Esophagus squamous epithelium (tissue), 5 donors: ENCODE measurements at places on chromosomes 2 and 18.

DNA sequence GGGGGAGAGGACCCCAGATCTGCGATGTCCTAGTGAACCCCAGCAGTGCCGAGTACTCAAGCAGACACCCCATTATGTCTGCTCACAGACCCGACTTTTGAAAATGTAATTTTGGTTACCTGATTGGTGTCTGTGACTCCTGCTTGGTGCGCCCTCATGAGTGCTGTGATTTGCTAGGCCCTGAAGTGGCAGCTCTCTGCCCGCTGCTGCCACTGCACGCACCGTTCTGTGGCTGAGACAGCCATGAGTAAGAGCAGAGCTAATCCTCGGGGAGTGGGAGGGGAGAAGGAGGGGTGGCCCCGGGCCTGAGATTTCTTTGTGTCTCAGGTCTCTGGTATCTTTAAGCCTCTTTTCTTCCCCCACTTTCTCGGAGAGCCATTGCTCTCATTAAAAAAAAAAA is 18.2 kb downstream of the FHOD3 start:
- H3K4me3 ChIP-seq, result no peak overlapping the region
- no peak for DNase-seq
- H3K4me1 ChIP-seq, result peaks cover 9% of the 10 kb centered on the region

- no peak overlapping the region for H3K27ac ChIP-seq
- H3K36me3 ChIP-seq, result no peaks in the 10 kb centered on the region
- H3K4me1 ChIP-seq, result no peaks in the 10 kb centered on the region
- no peak for DNase-seq
- no peaks in the 10 kb centered on the region for H3K27me3 ChIP-seq
Observed at GRCh38 chr2:216904974-216905373, 45.1 kb upstream of the TNP1 start.

GRCh38 chr18:44895176-44895798 is 214.6 kb downstream of the SETBP1 start:
- DNase-seq, result no peak
- no peaks in the 10 kb centered on the region for H3K27me3 ChIP-seq
- peaks cover 8% of the 10 kb centered on the region for H3K4me1 ChIP-seq
- no peak overlapping the region for H3K27ac ChIP-seq

GRCh38 chr2:20823917-20824316 is 1.0 kb upstream of the LDAH start:
- peaks cover 14% of the 10 kb centered on the region for H3K4me1 ChIP-seq
- H3K27me3 ChIP-seq, result no peaks in the 10 kb centered on the region
- no peak for DNase-seq

DNA sequence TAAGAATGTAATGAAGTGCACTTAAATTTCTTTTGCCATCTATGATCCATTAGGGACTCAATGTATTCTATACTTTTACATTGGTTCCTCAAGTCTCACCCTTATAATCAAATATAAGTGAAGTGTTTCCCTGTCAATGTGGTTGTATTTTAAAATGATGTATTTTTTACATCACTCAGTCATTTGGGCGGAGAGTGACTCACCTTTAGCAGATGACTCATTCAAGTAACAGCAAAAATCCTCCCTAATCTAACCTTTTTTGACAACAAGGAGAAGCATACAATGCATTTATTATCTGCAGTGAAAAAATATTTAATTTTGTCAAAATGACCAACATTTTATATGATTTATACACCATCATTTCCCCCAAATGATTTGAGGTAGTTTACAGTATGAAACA is 94.4 kb downstream of the FANCL start:
- H3K4me1 ChIP-seq, result no peaks in the 10 kb centered on the region
- DNase-seq, result no peak
- H3K27ac ChIP-seq, result no peak overlapping the region
- no peak overlapping the region for H3K4me3 ChIP-seq

- H3K27ac ChIP-seq, result no peak overlapping the region
- peaks cover 10% of the 10 kb centered on the region for H3K4me1 ChIP-seq
- no peaks in the 10 kb centered on the region for H3K27me3 ChIP-seq
- no peak overlapping the region for H3K4me3 ChIP-seq
Observed at GRCh38 chr2:120571015-120571728, 164.5 kb upstream of the GLI2 start.

GRCh38 chr2:129004485-129004884 is 685.8 kb upstream of the HS6ST1 start:
- no peaks in the 10 kb centered on the region for H3K36me3 ChIP-seq
- no peak for DNase-seq

- H3K27ac ChIP-seq, result no peak overlapping the region
- peaks cover 14% of the 10 kb centered on the region for H3K36me3 ChIP-seq
- no peaks in the 10 kb centered on the region for H3K4me1 ChIP-seq
- H3K27me3 ChIP-seq, result no peaks in the 10 kb centered on the region
- no peak overlapping the region for H3K4me3 ChIP-seq
- DNase-seq, result no peak
Observed at GRCh38 chr2:135773917-135774316, 32.3 kb downstream of the UBXN4 start.

GRCh38 chr2:112482309-112483041 is 519 bp downstream of the TTL start:
- H3K4me3 ChIP-seq, result peak overlapping the region; percentile 88
- no peaks in the 10 kb centered on the region for H3K36me3 ChIP-seq
- no peaks in the 10 kb centered on the region for H3K27me3 ChIP-seq
- peak overlapping the region; percentile 95 for H3K27ac ChIP-seq
- DNase-seq, result no peak

DNA sequence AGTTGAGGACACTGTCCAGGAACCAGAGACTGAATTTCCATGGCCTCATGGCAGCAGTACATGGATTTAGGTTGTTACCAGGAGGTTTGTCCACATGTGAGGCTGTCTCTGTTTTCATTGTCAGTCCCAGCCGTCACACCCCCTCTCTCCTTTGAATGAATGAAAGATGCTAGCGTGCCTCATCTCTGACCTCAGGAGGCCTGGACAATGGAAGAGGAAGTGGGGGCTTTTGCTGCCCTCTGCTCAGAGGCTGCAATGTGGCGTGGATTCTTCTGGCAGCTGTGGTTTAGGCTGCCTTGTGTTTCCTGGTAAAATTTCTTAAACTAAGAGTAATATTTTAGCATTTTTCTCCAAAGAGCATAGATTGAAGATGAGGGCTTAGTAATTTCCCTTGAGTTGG is 47.5 kb downstream of the RAB31 start:
- no peaks in the 10 kb centered on the region for H3K36me3 ChIP-seq
- H3K4me1 ChIP-seq, result no peaks in the 10 kb centered on the region
- H3K27me3 ChIP-seq, result no peaks in the 10 kb centered on the region
- H3K4me3 ChIP-seq, result no peak overlapping the region
- no peak overlapping the region for H3K27ac ChIP-seq

- no peaks in the 10 kb centered on the region for H3K27me3 ChIP-seq
- H3K27ac ChIP-seq, result peak overlapping the region; percentile 100
- H3K36me3 ChIP-seq, result peaks cover 6% of the 10 kb centered on the region
- peaks cover 35% of the 10 kb centered on the region for H3K4me1 ChIP-seq
Observed at GRCh38 chr2:231708773-231709635, 679 bp downstream of the PTMA start.

GRCh38 chr18:62992877-62993365 is 277.6 kb downstream of the PHLPP1 start:
- H3K4me3 ChIP-seq, result no peak overlapping the region
- H3K36me3 ChIP-seq, result no peaks in the 10 kb centered on the region
- H3K4me1 ChIP-seq, result no peaks in the 10 kb centered on the region
- no peak for DNase-seq

DNA sequence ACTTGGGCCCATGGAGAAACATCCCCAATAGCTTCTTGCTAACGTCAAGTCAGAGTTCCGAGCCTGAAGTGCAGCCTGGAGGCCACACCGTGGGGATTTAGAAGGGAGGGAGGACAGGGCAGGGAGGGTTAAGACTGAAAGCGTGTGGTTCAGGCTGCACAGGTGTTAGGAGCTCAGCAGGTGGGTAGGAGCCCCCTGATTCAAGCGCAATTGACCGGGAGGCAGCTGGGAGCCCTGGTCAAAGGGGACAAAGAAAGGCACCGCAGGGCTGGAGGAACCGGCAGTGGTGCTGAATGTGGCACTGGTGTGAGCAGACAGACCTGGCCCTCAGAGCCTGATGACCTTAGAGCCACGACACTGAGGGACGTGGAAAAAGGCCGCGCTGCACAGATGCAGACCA is 149.6 kb downstream of the TMEM18 start:
- no peaks in the 10 kb centered on the region for H3K27me3 ChIP-seq
- no peaks in the 10 kb centered on the region for H3K4me1 ChIP-seq
- H3K27ac ChIP-seq, result no peak overlapping the region
- H3K36me3 ChIP-seq, result no peaks in the 10 kb centered on the region

GRCh38 chr2:123816203-123816602 is 208.9 kb upstream of the CNTNAP5 start:
- no peaks in the 10 kb centered on the region for H3K4me1 ChIP-seq
- no peaks in the 10 kb centered on the region for H3K27me3 ChIP-seq
- DNase-seq, result no peak
- H3K4me3 ChIP-seq, result no peak overlapping the region
- no peaks in the 10 kb centered on the region for H3K36me3 ChIP-seq
- no peak overlapping the region for H3K27ac ChIP-seq

- DNase-seq, result no peak
- no peaks in the 10 kb centered on the region for H3K4me1 ChIP-seq
- no peaks in the 10 kb centered on the region for H3K36me3 ChIP-seq
- H3K27me3 ChIP-seq, result no peaks in the 10 kb centered on the region
- no peak overlapping the region for H3K27ac ChIP-seq
Observed at GRCh38 chr2:202185156-202185555, 53.2 kb downstream of the SUMO1 start.

DNA sequence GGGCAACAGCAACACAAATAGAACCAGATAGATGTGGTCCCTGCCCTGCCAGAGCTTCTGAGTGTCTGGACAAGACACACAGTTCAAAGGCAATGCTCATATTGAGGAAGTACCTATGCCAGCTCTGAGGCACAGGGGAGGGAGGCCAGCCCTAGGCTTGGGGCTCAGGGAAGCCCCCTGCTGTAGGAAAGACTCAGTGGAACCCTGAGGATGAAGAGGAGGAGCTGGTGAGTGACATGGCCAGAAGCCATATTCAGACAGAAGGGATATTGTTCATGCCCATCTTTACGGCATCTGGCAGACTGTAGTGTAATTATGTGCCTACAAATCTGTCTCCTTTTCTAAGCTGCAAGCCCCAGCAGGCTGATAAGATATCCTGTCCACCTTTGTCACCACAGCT is 8.8 kb downstream of the SIGLEC15 start:
- no peak overlapping the region for H3K4me3 ChIP-seq
- peaks cover 15% of the 10 kb centered on the region for H3K4me1 ChIP-seq
- H3K27me3 ChIP-seq, result no peaks in the 10 kb centered on the region

DNA sequence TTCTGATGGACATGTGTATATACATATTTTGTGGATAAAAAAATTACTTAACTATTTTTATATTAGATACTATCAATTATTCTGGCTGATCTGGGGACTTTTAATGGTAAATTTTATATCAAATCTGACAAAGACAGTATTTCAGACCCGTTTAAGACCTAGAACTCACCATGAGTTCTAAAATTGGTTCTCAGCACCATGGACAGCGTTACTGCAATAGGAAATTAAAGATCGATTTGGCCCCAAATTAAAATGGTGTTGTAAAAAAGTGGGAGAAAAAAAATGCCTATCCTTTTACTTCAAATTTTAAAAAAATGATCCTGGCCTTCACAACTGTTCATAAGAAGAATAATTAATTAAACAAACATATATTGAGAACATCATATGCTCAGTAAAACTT is 919 bp upstream of the SCN2A start:
- no peak overlapping the region for H3K4me3 ChIP-seq
- H3K27me3 ChIP-seq, result no peaks in the 10 kb centered on the region
- no peaks in the 10 kb centered on the region for H3K4me1 ChIP-seq

DNA sequence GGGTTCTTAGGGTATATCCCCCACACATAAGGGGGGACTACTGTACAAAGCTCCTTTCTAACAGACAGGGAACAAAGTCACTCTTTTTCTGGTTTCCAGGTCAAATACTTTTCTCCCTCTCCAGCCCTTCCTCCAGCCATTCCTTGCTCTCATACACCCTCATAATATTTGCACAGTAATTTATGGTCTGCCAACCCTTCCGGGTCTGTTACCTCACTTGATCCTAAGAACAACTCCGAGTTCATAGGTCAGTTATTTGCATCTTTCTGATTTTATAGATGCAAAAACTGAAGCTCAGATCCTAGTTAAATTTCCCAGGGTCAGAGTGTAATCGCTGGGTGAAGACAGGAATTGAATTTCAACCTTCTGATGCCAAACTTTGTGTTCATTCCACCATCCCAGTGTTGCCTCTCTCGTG is 14.8 kb upstream of the MATN3 start:
- no peaks in the 10 kb centered on the region for H3K4me1 ChIP-seq
- DNase-seq, result no peak
- H3K36me3 ChIP-seq, result peaks cover 54% of the 10 kb centered on the region

DNA sequence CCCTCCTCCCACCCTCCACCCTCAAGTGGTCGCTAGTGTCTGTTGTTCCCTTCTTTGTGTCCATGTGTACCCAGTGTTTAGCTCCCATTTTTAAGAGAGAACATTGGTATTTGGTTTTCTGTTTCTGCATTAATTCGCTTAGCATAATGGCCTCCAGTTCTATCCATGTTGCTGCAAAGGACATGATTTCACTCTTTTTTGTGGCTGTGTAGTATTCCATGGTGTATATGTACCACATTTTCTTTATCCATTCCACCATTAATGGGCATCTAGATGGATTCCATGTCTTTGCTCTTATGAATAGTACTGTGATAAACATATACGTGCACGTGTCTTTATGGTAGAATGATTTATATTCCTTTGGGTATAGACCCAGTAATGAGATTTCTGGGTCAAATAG is 42.9 kb downstream of the TSPYL6 start:
- DNase-seq, result no peak
- H3K4me1 ChIP-seq, result no peaks in the 10 kb centered on the region
- no peak overlapping the region for H3K4me3 ChIP-seq
- no peaks in the 10 kb centered on the region for H3K36me3 ChIP-seq
- H3K27me3 ChIP-seq, result no peaks in the 10 kb centered on the region
- H3K27ac ChIP-seq, result no peak overlapping the region

DNA sequence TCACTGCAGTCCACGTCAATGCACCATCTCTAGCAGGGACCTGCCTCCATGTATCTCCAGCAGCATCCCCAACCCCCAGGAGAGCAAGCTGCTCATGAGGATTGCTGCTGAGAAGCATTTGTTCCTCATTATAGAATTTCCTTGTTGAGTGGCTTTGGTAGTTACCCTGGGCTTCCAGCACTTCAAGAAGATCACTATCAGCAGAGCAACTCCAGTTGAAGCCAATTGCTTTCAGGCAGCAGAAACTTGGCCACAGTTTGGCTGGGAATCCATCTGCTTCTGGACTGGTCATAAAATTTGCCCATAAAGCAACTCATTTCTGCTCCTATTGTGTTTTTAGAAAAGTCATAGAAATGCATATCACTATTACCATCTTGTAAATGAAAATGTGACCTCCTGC is 17.4 kb downstream of the TRPM8 start:
- DNase-seq, result no peak
- no peaks in the 10 kb centered on the region for H3K36me3 ChIP-seq
- H3K4me1 ChIP-seq, result peaks cover 12% of the 10 kb centered on the region
- no peaks in the 10 kb centered on the region for H3K27me3 ChIP-seq

GRCh38 chr2:15834381-15835031 is 105.8 kb upstream of the MYCN start:
- H3K4me3 ChIP-seq, result no peak overlapping the region
- no peak for DNase-seq
- no peaks in the 10 kb centered on the region for H3K4me1 ChIP-seq
- no peaks in the 10 kb centered on the region for H3K27me3 ChIP-seq
- no peaks in the 10 kb centered on the region for H3K36me3 ChIP-seq

GRCh38 chr2:11669454-11670291 is at the start of gene NTSR2:
TSS of gene NTSR2 (minus strand) at chr2:11670195. CDS start at chr2:11670129, 66 bp downstream.
- no peak within 1 kb of the TSS for H3K4me3 ChIP-seq
- H3K36me3 ChIP-seq, result no peaks in the 10 kb centered on the region
